ENCODE measurements at places on chromosomes 6 and 20.

GRCh38 chr6:134882426-134883038 lies 67.4 kb downstream of the ALDH8A1 start:
- DNase-seq, result peak; percentile 43

DNA sequence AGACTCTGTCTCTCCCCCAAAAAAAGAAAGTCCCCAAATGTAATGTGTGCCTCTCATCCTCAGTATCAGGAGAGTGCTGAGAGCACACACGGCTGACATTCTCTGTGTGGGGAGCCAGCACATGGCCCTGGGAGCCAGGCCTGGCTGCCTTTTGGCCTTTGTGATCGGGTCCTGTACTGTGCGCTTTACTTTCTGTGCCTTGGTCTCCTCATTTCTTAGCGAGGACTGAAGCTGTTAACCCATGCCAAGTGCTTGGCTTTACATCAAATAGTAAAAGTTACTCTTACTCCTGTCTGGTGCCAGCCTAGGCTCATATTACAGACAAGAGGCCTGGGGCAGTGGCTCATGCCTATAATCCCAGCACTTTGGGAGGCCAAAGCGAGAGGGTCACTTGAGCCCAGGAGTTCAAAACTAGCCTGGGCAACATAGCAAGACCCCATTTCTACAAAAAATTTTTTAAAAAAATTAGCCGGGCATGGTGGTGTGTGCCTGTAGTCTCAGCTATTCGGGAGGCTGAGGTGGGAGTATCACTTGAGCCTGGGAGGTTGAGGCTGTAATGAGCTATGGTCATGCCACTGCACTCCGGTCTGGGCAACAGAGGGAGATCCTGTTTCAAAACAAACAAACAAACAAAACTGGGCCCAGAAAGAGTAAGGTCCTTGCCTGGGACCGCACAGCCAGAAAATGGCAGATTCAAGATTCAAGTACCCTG lies 50.3 kb downstream of the SNAI1 start:
- no peak for DNase-seq

GRCh38 chr20:8315639-8316573 lies 183.8 kb downstream of the PLCB1 start:
- DNase-seq, result no peak

- no peak for DNase-seq
Observed at GRCh38 chr6:41722969-41723529, 12.4 kb downstream of the TFEB start.

- no peak for DNase-seq
Observed at GRCh38 chr6:163405412-163406309, 8.9 kb upstream of the QKI start.

GRCh38 chr6:99933129-99933528 lies 60.9 kb downstream of the MCHR2 start:
- no peak for DNase-seq

DNA sequence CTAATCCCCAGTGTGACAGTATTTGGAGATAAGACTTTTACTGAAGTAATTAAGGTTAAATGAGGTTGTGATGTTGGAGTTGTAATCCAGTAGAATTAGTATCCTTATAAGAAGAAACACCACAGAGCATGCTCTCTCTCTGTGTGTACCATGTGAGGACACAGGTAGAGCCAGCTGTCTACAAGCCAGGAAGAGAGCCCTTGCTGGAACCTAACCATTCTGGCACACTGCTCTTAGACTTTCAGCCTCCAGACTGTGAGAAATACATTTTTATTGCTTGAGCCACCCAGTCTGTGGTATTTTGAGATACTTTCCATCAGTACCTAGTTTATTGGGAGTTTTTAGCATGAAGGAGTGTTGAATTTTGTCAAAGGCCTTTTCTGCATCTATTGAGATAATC lies 110.2 kb downstream of the PHF3 start:
- no peak for DNase-seq

DNA sequence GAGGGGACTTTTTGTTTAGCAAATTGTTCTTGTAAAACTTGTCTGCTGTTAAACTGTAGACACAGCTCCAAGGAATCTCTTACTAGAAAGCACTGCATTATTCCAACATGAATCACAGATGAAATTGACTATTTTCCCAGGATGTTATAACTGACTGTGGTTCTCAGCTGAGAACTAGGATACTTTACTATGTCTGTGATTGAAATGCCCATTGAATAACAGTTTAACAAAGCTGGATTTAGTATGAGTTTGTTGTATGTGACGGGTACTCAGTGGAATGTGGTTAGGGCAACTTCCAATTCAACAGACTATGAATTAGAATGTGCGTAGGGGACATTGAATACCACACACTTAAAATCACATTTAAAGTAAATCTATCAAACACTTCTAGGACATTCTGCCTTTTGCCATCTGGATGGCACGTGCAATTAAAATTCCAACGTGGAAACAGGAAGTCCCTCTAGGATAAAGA lies 193.4 kb upstream of the PREP start:
- no peak for DNase-seq

GRCh38 chr6:159099961-159100360 lies 55.2 kb upstream of the TAGAP start:
- no peak for DNase-seq

- no peak for DNase-seq
Observed at GRCh38 chr6:21331235-21331634, 262.3 kb upstream of the SOX4 start.

DNA sequence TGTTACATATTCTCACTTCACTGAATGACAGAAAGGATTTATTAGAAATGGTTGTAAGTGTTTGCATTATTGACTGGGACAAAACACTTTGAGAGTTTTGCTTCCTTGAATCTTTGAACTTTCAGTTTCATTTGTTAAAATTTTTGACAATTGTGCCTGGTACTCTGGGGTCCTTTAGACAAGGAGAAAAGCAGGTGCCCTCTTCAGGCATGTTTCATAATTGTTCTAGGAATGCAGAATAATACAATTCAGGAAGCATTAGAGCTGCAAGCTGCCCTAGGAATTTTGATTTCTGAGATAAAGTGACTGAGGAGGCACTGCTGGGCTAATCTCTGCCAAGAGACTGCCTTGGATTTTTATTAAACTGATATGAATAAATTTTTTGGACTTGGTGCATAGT lies 49.7 kb downstream of the TOP1 start:
- DNase-seq, result no peak

- no peak for DNase-seq
Observed at GRCh38 chr20:57231951-57232428, 34.5 kb downstream of the BMP7 start.

DNA sequence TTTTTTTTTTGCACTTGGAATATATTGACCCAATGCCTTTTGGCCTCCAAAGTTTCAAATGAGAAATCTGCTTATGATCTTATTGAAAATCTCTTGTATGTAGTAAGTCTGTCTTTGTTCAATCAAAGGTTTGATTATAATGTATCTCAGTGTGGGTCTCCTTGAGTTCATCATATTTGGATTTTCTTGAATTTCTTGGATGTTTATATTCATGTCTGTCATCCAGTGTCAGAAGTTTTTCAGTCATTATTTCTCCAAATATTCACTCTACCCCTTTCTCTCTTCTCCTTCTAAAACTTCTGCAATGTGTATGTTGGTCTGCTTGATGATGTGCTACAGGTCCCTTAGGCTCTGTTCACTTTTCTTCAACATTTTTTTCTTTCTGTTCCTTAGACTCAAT lies 95.9 kb upstream of the PTPRK start:
- no peak for DNase-seq

GRCh38 chr20:10982692-10983091 lies 308.9 kb upstream of the JAG1 start:
- no peak for DNase-seq

- DNase-seq, result no peak
Observed at GRCh38 chr20:46282669-46283068, 25.6 kb downstream of the CDH22 start.

DNA sequence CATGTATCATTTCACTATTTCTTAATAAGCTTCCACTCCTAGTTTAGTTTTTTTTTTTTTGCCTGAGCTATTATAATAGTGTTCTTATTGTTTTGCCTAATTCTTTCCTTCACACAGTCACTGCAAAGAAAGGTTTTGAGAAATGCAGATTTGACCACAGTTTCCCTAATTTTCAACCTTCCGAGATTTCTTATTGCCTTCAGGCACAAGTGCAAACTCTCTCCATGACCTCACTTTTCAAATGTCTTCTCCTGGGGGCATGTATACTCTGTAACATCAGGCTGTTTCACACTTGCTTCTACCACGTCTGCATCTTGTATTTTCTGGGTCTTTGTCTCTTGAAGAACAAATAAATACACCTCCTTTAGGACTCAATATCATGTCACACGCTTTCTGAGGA lies 339.0 kb upstream of the CITED2 start:
- no peak for DNase-seq

All from progenitor cell of endocrine pancreas (in vitro differentiated cells).